ENCODE measurements at places on chromosomes 11 and 22.

- no peak for DNase-seq
Observed at GRCh38 chr22:31321421-31321820, 24.7 kb downstream of the PATZ1 start.

DNA sequence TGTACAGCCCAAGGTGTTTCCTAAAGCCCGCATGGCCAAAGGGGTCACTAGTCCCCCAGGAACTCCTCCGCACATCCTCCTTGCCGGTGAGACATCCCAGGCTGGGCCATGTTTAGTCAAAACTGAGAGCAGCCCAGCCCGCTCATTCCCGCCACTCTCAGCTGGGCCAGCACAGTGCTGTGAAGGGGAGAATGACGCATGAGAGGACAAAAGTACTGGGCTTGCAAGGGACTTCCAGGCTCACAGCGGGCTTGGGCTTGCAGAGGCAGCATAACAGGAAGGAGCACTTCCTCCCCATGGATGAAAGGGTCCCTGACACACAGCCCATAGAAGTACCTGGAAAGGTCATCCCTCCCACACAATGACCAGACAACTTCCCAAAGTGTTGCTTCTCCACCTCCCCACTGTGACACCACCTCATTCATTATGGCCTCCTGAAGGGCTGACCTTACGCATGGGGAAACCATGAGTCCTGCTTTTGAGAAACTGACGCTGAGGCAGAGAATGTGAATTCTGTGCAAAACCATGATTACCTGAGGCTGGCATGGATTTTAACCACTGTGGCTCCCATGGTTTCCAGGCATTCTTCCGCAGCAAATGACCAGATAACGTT, 19.1 kb downstream of the ETS1 start:
- DNase-seq, result no peak

- peak; percentile 62 for DNase-seq
Observed at GRCh38 chr22:42560781-42561180, 7.0 kb downstream of the SERHL2 start.

DNA sequence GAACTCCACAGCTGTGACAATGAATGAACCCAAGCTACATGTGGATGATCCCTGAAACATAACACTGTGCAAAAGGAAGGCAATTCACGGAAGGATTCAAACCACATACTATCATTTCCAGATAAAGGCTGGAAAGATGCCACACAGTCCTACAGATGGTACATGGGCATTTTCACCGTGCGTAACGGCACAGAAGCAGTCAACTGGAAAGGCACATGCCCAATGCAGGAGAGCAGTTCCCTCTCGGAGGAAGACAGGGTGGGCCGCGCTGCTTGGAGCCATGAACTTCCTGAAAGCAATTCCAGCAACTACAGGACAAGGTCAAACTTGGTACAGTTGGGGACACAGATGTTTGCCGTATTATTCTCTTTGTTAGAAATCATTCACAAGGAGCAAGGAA, 103.7 kb downstream of the SHANK2 start:
- no peak for DNase-seq

GRCh38 chr11:119092880-119093842, 8.5 kb downstream of the HMBS start:
- no peak for DNase-seq

DNA sequence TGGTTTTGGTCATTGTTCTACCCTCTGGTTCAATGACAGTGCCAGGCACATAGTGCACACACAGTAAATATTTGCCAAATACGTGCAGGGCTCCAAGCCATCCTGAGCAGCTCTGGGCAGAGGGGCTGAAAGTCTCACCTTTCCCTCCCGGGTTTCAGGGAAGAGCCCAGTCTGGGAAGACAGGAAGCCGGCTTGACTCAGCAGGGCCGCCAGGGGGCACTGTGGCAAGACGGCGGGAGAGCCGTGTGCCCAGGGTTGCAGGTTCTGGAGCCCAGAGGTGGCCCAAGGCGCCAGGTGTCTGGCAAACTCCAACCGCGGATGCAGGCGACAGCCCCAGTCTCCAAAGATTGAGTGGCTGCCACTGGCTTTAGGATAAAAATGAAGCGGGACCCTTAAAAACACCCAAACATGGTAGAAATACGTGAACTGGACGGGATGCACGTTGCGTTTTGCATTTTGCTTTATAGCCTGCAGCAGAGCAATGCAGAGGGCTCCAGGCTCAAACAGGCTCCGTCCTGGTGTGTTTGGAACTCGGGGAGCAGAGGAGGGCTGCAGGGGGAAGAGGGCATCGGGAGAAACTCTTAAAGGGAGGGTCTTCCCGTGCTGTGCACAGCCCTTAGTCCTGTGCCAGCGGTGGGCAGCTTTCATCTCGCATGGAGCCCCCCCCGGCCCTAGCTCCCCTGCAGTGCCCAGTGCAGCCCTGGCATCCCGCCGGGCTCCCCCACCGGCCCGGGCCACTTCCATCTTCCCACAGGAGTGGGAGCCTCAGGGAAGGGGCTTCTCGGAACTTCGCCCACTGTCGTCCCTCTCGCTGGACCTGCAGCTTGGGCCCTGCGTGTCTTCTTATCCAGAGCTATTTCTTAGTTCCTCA, 10.7 kb downstream of the KRTAP5-5 start:
- peak; percentile 83 for DNase-seq

GRCh38 chr11:75472081-75472732, 39.2 kb upstream of the KLHL35 start:
- no peak for DNase-seq

- peak; percentile 93 for DNase-seq
Observed at GRCh38 chr11:34051349-34052035, at the start of gene CAPRIN1. TSS of gene CAPRIN1 (plus strand) at chr11:34051731. CDS start at chr11:34052421, 690 bp downstream.

DNA sequence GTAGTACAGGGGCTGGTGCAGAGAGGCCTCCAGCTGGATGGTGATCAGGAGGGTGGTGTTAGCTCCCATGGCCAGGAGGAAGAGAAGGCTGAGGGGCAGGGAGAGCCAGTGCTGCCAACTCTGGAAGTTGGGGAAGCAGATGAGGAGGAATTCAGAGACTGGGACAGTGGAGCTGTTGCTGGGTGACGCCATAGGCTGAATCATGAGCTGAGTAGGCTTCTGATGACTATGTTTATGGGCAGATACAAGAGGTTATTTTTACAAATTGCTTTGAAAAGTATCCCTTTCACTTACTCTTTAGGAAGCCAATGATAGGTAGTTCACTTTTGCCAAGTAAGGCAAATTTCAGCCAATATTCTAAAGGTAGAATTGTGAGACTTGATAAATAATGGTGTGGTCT, 3.1 kb downstream of the OR56A1 start:
- DNase-seq, result no peak

GRCh38 chr11:353179-353873, 16.0 kb upstream of the B4GALNT4 start:
- no peak for DNase-seq

DNA sequence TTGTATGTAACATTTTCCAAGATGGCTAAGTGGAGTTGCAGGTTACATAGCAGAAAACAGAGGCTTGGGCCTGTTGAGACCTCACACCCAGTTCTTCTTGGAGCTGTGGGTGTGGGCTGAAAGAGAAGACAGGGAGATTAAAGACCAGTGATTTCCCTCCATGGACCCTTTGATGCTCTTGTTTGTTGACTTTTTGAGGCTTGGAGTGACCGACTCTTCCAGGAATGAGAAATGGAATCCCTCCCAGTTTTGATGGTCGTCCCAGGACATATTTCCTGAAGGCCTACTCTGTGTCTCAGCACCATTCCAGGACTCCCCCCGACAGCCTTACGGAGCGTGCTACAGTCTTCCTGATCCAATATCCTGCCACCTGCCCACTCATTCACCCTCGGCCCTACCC, 96.9 kb downstream of the PTPRJ start:
- no peak for DNase-seq

DNA sequence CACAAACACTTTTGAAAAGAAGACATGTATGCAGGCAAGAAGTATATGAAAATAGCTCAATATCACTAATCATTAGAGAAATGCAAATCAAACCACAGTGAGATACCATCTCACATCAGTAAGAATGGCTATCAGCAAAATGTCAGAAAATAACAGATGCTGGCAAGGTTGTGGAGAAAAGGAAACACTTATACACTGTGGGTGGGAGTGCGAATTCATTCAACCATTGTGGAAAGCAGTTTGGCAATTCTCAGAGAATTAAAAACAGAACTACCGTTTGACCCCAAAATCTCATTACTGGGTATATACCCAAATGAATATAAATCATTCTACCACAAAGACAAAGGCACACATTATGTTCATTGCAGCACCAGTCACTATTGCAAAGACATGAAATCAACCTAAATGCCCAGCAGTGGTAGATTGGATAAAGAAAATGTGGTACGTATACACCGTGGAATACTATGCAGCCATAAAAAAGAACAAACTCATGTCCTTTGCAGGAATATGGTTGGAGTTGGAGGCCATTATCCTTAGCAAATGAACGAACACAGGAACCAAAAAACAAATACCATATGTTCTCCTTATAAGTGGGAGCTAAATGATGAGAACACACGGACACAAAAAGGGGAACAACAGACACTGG, 18.5 kb downstream of the MMP13 start:
- DNase-seq, result no peak

GRCh38 chr22:31895411-31896123, 48.8 kb upstream of the YWHAH start:
- no peak for DNase-seq

DNA sequence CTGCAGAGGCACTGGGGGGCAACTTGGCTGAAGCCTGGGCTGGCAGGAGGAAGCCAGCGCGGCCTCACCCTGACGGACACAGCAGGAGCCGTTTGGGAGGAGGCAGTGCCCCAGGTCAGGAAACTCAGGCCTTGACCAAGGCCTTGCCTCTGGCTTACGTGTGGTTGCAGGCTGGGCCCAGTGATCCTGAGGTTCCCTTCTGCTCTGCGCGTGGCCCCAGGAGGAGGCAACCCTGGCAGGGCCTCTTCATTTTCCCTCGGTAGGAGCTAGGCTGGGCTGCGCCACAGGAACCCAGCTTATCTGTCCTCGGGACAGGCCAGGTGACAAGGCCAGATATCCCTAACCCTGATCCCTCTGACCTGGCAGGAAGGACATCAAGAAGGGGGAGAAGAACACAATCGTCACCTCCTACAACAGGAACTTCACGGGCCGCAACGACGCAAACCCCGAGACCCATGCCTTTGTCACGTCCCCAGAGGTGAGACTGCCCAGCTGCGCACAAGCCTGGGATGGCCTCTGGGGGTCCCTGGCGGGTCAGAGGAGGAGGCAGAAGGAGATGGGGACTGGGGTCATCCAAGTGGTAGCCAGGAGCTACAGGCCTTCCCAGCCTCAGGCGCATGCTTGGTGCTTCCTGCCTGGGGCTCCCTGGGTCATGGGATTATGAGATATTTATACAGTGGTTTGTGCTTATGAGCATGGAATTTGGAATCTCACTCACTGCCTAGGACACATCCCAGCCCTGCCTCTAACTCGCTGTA, 20.6 kb downstream of the POLR3H start:
- DNase-seq, result no peak

GRCh38 chr22:27090611-27091011, 433.2 kb downstream of the MIAT start:
- DNase-seq, result no peak

All from D341Med (cell line).